Naive thymus-derived CD4-positive, alpha-beta T cell (primary cell): ENCODE measurements at places on chromosomes 4 and X. TPM values are rescaled to one million over a fixed set of nuclear protein-coding genes. Genes with fewer than 3 reads are reported as not detected.

MAGEA4 gene
- total RNA-seq, result not detected

PAGE1 gene
- total RNA-seq, result not detected

NALF2 gene
- 0.50 TPM for total RNA-seq

CSAG1 gene
- not detected in 2 replicates for total RNA-seq

ADAMTS3 gene
- total RNA-seq, result 0.07 TPM

KDR gene
- not detected for total RNA-seq

MAGEB17 gene
- total RNA-seq, result not detected

PRDM5 gene
- 0.89 TPM for total RNA-seq

BRS3 gene
- total RNA-seq, result not detected

PABPC4L gene
- not detected for total RNA-seq

TBC1D9 gene
- total RNA-seq, result 13.9 TPM

MAGEB1 gene
- total RNA-seq, result not detected

IL13RA2 gene
- total RNA-seq, result not detected

SPIN2A gene
- total RNA-seq, result 0.97 and 1.0 TPM in 2 replicates

STPG2 gene
- 0.30 TPM for total RNA-seq

TRIM61 gene
- total RNA-seq, result 0.64 TPM

FOXP3 gene
- 1.8 TPM for total RNA-seq

TLR3 gene
- total RNA-seq, result 1.3 and 1.5 TPM in 2 replicates

XAGE1B gene
- total RNA-seq, result not detected in 2 replicates

TBC1D25 gene
- 19.8 and 20.2 TPM in 2 replicates for total RNA-seq

TEX11 gene
- total RNA-seq, result not detected

ITM2A gene
- total RNA-seq, result 109 TPM

TMSB15A gene
- 0.46 TPM in 1 of 2 replicates, not detected in the other for total RNA-seq

UGT2B28 gene
- not detected for total RNA-seq

SHISA3 gene
- total RNA-seq, result 0.36 TPM in 2 replicates

ERVMER34-1 gene
- total RNA-seq, result not detected in 2 replicates

NAP1L5 gene
- 11.7 TPM for total RNA-seq

YTHDC1 gene
- 206 TPM for total RNA-seq

TDO2 gene
- not detected for total RNA-seq

CCDC120 gene
- total RNA-seq, result 15.1 TPM

AFF2 gene
- 2.7 and 2.8 TPM in 2 replicates for total RNA-seq

RENBP gene
- 27.7 TPM for total RNA-seq

FGFR3 gene
- not detected for total RNA-seq

MAGEA2 gene
- not detected in 2 replicates for total RNA-seq
